ENCODE measurements at places on chromosomes 1 and 21.

- no peak for DNase-seq
Measured at GRCh38 chr1:100734676-100735075, 15.1 kb downstream of the VCAM1 start.

DNA sequence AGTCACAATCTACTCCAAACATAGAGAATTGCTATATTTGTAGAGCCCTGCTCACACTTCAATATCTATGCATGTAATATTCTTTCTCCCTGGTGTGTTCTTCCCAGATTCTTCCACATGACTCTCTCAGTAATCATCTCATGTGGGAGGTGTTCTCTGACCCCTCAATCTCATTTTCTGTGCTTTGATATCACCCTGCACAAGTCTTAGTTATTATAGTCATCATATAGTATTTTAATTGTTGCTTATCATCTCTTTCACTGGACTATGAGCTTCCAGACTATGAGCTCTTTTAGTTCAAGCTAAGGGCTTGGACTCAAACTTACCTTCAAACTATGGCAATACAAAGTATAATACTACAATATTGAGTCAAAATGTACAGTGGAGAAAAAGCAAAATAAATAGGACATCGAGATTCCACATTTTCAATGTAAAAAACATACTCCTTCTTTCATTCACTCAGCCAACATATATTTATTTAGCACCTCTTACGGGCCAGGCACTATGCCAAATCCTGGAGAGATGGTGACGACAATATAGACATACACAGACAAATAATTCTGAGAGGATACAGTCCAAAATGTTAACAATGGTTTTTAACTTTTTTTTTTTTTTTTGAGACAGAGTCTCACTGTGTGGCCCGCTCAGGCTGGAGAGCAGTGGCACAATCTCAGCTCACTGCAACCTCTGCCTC, 12.7 kb downstream of the TESK2 start:
- no peak for DNase-seq

DNA sequence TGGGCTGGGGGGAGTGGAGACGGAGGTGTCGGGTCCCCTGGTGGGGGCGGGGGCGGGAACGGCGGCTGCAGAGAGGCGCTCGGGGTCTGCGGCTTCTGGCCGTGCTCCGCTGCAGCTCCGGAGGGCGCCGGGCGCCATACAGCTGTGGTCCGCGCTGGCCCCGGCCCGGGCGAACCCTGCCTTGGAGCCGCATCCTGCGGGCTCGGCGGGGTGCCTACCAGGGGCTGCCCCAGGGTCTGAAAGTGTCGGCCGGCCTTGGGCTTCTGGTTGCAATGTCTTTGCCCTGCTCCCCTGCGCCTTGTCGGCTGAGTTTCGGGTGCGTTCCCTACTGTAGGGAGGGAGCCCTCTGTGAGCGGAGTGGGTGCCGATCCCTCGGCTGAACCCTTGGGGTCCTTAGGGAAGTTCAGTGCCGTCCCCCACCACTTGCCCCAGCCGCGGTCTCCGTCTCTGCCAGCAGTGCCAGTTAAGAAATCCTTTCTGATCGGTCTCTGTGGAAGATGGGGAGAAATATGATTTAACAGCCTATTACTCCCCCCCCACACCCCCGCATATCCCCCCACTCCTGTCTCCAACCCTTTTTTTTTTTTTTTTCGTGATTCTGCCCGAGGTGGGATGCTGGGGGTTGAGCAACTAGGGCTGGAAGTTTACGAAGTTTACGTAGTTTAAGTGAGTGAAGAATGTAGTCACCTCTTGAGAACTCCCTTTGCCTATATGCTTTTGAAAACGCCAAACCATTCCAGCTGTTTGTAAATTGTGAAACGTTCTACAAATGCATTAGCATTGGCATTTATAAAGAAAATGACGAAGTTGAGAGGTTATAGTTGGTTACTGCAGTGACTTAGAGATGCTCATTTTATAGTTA, 588 bp downstream of the NEXN start:
- DNase-seq, result no peak

DNA sequence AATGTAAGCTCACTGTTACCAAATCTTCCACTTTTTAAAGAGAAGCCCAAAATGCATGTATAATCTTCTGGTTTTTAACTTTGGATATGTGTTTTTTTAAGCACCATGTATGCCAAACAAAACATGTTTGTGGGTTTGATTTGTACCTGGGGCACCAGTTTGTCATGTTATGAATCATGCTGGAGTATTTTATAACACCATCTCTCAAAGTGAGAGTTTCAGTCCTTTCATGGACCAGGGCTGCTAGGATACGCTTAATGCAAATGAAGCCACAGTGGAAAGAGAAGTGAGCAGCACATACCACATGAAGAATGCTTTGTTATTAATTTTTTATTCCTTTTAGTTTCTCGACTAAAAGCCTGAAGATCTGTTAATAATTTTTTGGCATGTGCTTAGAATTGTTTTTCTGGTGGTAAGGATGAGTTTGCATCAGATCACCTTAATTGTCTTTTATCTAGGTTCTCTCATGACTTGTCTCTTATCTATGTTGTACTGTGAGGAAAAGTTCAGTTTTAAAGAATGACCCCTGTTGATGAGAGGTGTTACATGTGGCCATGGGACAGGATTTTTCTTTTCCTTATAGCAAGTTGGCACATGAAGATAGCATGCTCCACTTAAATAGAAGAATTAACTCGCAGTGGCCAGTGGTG, 2.0 kb upstream of the RABGAP1L start:
- no peak for DNase-seq

GRCh38 chr1:36947384-36947783, 86.9 kb downstream of the GRIK3 start:
- no peak for DNase-seq

DNA sequence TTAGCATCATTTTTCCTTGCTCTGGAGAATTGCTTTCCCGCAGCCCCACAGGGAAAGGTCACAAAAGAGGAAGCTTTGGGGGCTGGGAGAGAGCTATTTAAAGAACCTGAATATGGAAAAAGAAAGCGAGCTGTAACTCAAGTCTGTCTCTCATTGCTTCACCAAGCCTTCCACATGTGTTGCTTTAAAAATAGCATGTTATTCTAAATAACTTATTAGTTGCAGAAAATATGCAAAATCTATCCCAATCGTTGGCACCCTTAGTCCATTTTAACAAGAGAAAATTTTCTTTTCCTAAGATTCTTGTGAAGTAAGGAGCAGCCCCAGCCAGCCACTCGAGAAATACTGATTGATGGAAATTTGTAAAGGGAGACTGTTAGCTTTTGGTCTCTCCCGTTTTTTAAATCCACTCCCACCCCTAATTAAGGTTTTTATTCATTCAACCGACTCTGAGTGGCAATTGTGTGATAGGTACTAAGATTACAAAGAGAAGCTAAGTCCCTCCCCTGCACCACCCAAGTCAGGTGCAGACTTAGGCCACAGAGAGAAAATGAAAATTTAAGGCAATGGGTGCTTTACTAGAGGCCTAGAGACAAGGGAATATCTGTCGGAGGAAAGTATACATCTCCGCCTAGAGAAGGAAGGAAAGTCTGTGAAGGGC, 802 bp downstream of the CYP4X1 start:
- DNase-seq, result no peak

DNA sequence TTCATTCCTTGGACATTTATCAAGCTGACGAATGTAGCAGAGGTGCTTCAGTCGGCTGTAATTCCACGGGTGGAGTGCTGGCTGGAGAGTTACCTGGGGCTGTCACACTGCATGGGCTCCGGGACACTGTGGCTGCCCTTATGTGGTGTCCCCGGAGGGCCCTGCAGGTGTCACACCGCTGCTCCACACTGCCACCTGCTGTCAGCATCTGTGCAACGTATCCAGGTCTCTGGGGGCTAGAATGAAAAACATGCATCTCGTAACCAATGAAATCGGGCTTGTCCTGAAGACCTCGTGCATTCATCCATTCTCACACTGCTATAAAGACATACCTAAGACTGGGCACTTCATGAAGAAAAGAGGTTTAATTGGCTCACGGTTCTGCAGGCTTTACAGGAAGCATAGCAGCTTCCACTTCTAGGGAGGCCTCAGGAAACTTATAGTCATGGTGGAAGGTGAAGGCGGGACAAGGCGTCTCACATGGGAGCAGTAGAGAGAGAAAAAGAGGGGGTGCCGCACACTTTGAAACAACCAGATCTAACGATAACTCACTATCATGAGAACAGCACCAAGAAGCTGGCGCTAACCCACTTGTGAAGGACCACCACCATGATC, 46.7 kb upstream of the PCBP3 start:
- peak; percentile 76 for DNase-seq

- DNase-seq, result no peak
Measured at GRCh38 chr1:150429805-150430204, 57.4 kb upstream of the TARS2 start.

DNA sequence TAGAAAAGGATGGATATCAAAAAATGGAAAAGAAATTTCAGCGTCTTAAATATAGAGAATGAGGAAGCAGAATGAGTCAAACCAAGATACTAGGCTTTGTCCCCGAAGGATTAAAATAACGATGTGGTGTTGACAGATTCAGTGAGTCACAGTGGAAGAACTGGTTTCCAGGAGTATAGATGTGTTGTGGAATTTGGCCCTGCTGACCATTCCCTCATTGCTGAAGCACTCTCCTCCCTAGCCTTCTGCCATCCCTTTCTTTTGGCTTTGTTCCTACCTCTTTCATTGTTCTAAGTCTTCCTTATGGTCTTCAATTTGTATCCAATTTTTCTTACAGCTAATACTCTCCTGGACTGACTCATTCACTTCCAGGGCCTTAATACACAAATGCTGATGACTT, 23.1 kb upstream of the USP25 start:
- no peak for DNase-seq

DNA sequence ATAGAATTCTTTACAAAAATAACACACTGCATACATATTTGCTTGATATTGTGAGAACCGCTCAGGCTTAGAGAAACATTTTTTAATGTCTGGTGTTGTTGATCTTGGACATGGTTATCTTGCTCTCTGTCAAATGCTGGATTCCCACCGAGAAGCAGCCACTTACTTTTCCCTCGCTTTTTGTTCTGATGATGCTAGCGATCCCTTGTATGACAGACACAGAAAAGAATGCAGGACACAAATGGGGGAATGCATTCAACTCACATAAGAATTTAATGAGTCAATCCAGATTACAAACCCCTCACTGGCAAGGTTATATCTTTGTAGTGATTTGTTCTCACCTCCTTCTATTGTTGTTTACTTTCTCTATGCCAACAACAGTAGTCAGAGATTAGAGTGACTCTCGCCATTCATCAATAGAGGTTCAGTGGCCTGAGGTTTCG, 76.8 kb upstream of the AKT3 start:
- DNase-seq, result no peak

DNA sequence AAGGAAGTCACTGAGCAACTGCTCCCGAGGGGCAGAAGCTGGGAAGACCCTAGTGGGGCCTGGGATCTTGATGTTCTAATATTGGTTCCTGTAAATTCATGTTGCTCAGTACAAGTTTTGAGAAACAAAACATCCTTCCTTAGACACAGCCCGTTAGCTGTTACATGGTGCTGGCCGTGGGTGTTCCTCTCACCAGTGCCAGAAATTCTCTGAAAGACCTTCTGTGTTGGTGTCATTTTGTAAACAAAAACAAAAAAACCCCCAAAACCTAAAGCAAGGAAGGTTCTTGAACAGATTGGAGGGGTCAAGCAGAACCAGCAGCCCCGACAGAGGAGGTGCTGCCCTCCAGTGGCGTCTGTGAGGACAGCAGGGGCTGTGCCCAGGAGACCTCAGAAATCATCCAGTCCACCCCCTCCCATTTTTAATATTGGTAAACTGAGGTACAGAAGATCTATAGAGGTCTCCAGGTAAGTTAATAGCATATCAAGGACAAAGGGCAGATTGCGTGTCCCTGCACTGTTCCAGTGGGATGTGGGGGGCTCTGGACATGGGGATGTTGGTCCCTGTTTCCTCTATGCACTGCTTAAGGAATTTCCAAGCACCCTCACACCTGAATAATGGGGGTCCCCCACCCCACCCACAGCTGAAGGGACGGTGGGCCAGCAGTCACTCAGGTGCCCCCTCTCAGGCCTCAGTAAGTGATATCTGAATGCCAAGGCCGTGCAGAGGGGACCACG, 38.2 kb downstream of the SLC2A7 start:
- peak; percentile 46 for DNase-seq

- DNase-seq, result no peak
Measured at GRCh38 chr1:111515291-111516004, 12.0 kb upstream of the ADORA3 start.

DNA sequence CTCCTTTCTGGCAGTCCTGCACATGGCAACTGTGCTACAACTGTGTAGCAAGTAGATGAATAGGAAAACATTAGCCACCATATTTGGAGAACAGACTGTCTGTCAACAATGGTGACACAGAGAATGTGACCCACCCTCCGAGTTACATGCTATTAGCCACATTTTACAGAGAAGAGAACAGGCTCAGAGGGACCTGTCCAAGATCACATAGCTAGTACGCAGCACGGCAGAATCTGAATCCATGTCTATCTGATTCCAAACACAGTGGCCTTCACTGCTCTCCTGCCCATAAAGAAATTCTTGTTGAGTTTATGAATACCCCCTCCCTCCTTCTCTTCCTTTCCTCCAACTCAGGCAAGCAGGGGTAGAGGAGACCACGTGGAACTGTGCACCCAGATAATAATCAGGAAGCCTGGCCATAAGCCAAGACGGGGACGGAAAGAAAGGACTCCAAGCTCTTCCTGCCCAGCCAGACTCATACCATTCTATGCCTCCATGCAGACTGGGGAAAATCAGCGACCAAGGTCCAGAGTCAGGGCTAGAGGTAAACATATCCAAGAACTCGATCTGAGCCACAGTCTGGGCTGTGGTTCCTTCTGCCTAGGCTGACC, 78.8 kb downstream of the TRABD2B start:
- DNase-seq, result no peak

- no peak for DNase-seq
Measured at GRCh38 chr1:218572050-218572449, 226.9 kb downstream of the TGFB2 start.

- no peak for DNase-seq
Measured at GRCh38 chr1:113536182-113536780, 146.0 kb downstream of the MAGI3 start.

DNA sequence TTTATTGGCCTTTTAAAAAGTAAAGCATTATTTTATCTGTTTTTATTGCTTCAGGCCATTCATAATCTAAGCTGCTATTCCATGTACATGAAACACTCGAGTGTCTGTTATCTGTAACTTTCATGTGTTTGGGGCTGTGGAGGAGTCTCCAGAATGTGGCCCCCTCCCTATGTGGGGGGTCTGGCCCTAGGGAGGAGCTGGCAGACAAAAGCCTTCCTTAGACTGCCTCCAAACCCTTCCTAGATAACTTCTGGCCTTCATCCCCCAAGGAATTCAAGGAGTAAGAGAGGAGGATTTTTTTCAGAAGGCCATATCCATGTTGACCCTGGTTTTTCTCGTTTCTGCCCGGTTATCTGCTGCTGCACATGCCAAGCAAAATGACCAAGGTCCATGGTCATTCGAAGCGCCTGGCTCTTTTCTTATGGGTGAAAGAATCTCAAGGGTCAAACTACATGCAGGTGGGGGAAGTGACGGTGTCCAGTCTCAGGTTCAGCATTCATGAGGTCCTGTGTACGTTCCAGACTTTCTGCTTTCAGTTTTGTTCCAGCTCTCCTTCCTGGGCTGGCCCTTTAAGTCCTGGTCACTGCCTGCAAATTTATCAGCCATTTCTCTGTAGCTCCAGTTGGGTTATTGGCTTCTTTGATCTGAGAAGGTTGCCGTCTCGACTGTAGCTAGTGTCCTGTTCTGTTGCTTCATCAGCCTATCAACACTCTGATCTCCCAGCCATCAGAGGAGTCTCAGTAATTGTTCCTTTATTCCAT, 8.3 kb downstream of the TENT5C start:
- DNase-seq, result no peak

Data from stimulated activated CD8-positive, alpha-beta memory T cell treated with anti-CD3 and anti-CD28 coated beads, Interleukin-4, amount 100 ng/mL, for 1 hour (primary cell).